ENCODE measurements at places on chromosomes 13 and 19.

DNA sequence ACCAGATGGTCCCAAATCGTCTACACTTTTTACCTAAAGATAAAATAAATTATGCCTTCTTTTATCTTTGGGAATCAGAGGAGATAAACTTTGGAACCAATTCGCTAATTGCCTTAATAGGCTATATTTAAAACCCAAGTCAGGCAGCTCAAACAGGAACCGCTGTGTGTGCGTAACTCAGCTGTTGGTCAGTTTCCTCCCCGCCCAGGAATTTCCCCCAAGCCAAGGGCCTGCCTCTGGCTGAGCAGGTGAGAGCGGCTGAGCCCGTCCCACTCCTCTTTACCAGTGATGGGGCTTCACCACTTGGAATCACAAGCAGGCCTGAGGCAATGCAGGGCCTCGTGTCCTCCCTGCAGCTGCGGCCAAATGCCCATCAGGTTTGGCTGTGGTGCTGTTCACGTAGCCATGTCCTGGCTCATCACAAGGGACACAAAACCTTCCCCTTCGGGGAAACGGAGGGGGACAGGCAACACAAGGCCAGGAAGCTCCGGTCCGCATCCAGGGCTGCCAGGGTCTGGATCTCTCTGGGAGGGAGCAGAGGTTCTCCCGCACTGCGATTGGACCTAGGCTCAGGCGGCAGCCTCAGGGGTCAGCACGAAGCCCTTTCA lies 503 bp upstream of the SLC7A9 start:
- DNase-seq: no peak

DNA sequence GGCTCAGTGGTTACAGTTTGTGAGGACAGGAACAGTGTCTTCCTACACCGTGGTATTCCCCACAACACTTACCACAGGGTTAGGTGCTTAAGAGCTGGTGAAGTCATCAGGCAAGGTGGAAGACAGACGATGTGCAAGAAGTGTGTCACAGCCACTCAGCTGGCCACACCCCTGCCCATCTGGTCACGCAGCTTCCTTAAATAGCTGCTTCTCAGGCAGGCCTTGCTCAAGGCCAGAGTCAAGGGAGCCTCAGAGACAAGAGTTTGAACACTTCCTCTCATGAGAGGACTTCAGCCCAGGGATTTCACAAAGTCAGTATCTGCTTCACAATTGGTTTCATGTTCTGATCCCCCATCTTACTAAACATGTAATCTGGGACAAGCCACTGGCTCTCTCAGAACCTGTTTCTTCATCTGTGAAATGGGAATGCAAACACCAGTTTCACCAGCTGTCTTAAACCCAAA lies 80.3 kb upstream of the FRY start:
- DNase-seq: no peak

- no peak for DNase-seq
Measured at GRCh38 chr19:22832031-22832762, at the start of gene ZNF723. TSS of gene ZNF723 (plus strand) at chr19:22832291. CDS start at chr19:22832380, 89 bp downstream.

- DNase-seq: no peak
Measured at GRCh38 chr13:79869326-79869725, 388.4 kb downstream of the NDFIP2 start.

DNA sequence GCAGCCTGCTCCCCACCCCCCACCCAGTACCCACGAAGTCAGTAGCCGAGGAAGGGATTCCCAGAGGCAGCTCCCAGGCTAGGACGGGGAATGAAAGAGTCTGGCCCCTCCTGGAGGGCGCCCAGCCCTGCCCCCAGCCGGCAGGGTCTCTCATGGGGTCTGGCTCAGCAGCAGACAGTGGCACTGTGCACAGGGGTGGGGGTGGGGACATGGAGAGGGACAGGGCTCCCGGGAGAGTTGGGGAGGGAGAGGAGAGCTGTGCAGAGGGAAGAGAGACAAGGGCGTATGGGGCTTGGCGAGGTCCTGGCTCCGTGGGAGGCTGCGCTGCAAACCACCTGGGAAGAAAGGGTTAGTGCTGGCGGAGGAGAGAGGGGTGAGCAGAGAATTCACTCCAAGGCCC lies 27.7 kb upstream of the ASF1B start:
- no peak for DNase-seq

- no peak for DNase-seq
Measured at GRCh38 chr13:100913143-100913542, 238.5 kb upstream of the TMTC4 start.

DNA sequence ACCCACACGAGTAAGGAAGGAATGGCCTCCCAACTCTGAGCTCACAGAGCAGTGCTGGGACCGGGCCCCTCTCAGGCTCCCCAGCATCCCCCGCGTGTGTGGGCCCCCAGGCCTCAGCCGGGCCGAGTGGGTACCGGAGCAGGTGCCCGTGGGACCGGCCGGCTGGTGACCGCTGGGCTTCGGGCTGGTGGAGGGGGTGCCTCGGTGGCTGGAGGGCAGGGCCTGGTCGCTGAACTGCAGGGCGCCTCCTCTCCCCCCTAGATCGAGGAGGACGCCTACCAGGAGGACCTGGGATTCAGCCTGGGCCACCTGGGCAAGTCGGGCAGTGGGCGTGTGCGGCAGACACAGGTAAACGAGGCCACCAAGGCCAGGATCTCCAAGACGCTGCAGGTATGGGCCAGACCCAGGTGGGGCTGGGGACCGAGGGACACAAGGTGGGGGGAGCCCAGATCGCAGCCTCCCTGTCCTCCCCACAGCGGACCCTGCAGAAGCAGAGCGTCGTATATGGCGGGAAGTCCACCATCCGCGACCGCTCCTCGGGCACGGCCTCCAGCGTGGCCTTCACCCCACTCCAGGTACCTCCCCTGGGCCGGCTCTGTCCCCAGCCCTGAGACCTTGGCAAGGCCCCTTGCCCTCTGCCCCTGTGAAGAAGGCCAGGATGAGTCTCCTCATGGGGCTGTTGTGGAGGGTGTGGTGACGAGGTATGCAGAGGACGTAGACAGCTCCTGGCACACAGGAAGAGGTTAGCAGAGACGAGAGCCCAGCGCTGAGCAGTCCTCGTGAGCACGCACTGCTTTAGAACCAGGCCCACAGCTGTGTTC lies 8.6 kb upstream of the CNOT3 start:
- DNase-seq: no peak

GRCh38 chr19:14135985-14136508 lies 342 bp downstream of the ASF1B start:
- DNase-seq: no peak

DNA sequence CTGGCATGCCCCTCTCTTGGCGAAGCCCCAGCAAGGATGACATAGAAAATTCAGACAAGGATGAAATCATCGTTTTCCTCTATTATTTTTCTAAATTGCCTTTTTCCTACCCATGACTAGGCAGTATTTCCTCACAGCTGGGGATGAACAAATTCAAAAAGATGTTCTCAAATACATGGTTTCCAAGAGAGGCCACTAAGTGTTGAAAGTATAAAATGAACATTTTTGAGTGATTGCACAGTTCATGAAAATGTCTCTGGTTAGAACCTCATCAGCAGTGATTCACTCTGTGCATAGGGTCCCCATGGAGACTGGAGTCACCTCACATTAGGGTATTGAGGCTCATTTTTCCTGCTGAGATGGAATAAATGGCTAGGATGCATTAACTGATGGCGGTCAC lies 373.7 kb downstream of the DNAJC15 start:
- no peak for DNase-seq

- no peak for DNase-seq
Measured at GRCh38 chr13:42836930-42837690, 55.7 kb downstream of the FAM216B start.

GRCh38 chr19:39820696-39821095 lies 13.3 kb downstream of the DYRK1B start:
- DNase-seq: no peak

DNA sequence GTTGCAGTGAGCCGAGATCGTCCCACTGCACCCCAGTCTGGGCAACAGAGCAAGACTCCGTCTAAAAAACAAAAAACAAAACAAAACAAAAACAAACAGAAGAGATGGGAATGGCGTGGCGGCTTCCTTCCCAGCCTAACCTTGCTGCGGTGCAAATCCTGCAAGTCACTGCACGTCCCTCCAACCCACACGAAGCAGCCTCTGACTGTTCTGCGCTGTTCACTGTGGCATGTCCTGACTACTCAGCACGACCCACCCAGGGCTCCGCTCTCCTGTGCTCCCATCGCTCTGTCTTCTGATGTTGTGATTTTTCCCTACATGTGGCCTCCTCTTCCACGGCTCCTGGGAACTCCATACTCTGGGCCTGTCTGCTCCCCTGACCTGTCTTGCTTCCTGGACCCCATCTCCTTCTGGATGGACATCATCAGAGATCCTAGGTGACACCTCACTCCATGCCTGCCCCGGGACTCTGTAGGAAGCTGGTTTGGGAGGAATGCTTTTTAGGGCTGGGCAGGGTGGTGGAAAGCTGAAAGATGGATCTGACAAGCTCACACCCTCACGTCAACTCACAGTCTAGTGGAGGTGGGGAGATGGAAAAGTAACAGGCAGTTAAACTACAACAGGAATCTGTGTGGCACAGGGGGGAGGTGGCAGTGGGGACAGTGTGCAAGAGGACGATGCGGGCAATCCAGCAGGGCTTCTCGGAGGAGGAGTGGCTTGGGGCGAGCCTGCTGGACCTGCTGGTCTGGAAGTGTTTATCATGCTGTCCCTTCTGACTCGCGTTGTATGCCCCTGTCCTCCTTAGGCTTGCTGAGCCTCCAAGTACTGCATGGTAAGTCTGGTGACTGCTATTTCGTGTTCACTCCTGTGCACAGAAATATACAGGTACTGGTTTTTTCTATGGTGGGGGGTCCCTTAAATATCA lies 18.8 kb downstream of the ZSCAN5A start:
- DNase-seq: no peak

GRCh38 chr19:57249329-57249728 lies 8.9 kb downstream of the ZNF805 start:
- no peak for DNase-seq

DNA sequence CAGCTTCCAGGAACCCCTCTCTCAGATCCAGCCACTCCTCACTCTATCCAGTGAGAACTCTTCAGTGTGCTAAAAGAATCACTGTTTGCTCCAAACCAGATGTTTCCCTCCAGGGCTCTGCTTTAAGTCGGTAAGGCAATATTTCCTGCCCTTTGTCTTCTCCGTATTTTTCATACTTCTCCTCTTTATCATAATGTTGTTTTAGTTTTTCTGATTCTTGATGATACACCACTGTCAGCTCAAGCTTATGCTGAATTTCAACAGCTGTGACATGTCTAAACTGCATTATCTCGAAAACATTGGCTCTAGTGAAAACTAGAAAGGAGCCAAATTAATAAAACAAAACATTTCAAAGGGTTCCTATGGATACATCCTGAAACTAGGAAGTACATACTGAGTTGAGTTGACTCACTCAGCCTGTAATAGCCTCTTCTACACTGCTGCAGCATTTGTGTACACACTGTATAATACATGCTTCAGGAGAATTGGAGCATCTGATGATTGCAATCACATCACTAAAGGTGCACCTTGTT lies 39.8 kb downstream of the GPR180 start:
- no peak for DNase-seq

GRCh38 chr13:47216176-47216822 lies 319.4 kb upstream of the HTR2A start:
- no peak for DNase-seq

DNA sequence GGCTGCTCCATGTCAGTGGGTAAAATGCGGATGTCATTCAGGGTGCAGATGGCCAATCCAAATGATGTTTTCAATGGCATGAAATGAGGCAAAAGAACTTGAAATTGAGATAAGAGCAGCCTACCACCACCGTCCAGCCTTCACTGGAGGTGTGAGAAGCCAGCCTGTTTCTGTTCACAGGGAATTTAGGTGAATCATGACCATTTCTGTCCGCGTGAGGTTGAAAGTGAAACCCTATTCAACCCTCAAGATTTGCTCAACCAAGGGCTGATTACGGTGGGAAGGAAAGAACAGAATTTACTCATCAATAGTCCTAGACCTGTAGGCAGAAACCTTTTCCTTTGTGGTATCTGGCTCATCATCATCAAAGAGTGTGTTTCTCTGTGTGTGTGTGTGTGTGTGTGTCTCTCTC lies 370.7 kb downstream of the COG6 start:
- DNase-seq: no peak

GRCh38 chr13:50366488-50367174 lies 351.4 kb downstream of the KCNRG start:
- DNase-seq: no peak

DNA sequence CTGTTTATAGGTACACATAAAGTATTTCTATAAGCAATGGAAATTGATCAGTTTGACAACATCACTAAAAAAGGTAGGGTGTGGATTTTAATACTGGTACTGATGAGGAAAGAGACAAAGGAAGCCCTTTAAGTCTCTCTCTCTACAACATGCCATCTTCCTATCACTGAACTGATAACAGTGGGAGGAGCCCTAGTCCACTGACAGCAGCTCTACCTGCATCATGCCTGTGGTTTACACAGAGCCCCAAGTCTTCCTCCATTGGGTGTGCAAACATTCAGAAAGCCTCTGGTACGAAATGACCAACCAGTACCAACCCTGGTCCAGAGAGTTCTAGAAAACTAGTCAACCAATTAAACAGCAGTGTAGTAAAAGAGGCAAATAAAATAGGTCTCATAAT lies 53.4 kb downstream of the KLF12 start:
- DNase-seq: no peak

DNA sequence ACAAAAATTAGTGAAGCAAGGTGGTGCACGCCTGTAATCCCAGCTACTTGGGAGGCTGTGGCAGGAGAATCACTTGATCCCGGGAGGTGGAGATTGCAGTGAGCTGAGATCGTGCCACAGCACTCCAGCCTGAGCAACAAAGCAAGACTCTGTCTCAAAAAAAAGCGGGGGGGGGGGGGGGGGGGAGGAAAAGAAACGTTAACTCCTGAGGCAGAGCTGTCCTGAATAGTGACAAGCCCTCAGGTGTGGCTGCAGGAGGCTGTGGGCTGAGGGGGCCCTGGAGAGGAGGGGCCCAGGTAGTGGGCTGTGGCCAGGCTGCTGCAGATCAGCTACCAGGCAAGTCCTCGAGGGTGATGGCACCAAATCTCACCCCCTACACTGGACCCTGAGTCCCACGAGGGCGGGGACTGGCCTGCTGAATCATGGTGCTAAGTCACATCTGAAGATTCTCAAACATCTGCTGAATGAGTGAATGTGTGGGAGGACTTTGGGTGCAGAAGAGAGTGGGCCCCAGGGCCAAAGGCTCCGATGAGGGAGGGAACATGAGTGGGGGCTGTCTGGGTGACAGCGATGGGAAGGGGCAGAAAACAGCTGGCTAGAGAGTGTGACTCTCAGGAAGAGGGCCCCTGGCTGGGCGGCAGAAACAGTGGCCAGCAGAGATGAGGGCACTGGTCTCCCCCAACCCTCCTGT lies 24.6 kb upstream of the ATP1A3 start:
- no peak for DNase-seq

- DNase-seq: no peak
Measured at GRCh38 chr13:34411177-34411576, 530.9 kb upstream of the NBEA start.

DNA sequence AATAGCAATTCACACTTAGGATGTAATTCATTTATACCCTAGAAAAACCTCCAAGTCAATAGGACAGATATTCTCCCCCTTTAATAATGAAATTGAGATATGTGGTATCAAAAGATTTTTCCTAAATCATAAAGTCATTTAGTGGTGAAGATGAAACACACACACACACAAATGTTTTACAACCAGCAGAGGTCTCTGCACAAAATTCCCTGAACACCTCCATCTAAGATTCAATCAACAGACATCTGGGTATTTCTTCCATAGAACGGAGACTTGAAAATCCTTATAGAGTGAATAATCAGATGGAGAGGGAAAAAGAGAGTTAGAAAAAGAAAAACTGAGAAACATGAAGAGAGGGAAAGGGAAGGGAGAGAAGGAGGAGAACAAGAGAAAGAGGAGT lies 52.8 kb downstream of the MYCBP2 start:
- no peak for DNase-seq

GRCh38 chr13:82962397-82962796 lies 919.9 kb downstream of the SLITRK1 start:
- DNase-seq: no peak

- no peak for DNase-seq
Measured at GRCh38 chr13:36718686-36719085, 44.9 kb downstream of the SERTM1 start.
